ENCODE measurements at places on chromosomes 2 and 18. TPM values are rescaled to one million over a fixed set of nuclear protein-coding genes. Genes with fewer than 3 reads are reported as not detected.

The GKN2 gene
- total RNA-seq, result not detected

The ALPP gene
- not detected for total RNA-seq

The CYP20A1 gene
- total RNA-seq, result 31.2 TPM

The CRYBA2 gene
- not detected for total RNA-seq

The IDH1 gene
- total RNA-seq, result 350 TPM

The IL37 gene
- total RNA-seq, result not detected

The PSMA8 gene
- total RNA-seq, result not detected

The MC4R gene
- not detected for total RNA-seq

The ZNF892 gene
- total RNA-seq, result 12.9 TPM

The FAM110C gene
- total RNA-seq, result 16.2 TPM

The POTEJ gene
- not detected for total RNA-seq

The MEP1B gene
- under 0.01 TPM for total RNA-seq

The TTN gene
- under 0.01 TPM for total RNA-seq

The TTR gene
- not detected for total RNA-seq

The LOXHD1 gene
- not detected for total RNA-seq

The TUBA4A gene
- total RNA-seq, result 45.5 TPM

Data from nasal cavity respiratory epithelium epithelial cell of viscerocranial mucosa (primary cell).